ENCODE measurements at places on chromosomes 1 and 21.
A peak's percentile ranks its signal among the peaks of the same experiment; 100 is the strongest.

DNA sequence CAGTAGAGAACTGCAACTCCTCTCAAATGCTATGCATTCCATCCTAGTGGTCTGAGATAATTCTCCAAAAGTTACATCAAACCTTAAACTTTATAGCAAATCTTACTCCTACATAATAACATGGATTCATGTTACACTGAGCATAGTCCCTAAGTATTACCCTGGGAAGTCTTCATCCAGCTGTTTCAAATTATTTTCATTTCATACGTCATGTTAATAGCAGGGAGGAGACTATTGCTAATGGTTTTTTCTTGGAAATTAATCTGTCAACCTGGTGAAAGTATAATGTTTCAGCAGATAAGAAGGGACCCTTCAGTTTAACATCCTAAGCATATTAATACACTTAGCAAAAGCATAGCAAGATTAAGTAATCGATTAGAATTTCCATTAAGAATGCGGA lies 318.1 kb downstream of the USP25 start:
- DNase-seq, result no peak

DNA sequence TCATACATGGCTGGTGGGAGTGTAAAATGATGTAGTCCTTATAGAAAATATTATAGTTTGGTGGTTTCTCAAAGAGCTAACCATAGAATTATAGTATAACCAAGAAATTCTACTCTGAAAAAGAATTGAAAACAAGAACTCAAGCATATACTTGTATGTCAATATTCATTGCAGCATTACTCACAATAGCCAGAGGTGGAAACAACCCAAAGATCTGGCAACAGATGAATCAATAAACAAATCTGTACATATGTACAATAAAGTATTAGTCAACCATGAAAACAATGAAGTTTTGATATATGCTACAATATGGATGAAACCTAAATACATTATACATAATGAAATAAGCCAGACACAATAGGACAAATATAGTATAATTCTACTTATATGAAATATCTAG lies 29.7 kb downstream of the XCL1 start:
- no peak for DNase-seq

DNA sequence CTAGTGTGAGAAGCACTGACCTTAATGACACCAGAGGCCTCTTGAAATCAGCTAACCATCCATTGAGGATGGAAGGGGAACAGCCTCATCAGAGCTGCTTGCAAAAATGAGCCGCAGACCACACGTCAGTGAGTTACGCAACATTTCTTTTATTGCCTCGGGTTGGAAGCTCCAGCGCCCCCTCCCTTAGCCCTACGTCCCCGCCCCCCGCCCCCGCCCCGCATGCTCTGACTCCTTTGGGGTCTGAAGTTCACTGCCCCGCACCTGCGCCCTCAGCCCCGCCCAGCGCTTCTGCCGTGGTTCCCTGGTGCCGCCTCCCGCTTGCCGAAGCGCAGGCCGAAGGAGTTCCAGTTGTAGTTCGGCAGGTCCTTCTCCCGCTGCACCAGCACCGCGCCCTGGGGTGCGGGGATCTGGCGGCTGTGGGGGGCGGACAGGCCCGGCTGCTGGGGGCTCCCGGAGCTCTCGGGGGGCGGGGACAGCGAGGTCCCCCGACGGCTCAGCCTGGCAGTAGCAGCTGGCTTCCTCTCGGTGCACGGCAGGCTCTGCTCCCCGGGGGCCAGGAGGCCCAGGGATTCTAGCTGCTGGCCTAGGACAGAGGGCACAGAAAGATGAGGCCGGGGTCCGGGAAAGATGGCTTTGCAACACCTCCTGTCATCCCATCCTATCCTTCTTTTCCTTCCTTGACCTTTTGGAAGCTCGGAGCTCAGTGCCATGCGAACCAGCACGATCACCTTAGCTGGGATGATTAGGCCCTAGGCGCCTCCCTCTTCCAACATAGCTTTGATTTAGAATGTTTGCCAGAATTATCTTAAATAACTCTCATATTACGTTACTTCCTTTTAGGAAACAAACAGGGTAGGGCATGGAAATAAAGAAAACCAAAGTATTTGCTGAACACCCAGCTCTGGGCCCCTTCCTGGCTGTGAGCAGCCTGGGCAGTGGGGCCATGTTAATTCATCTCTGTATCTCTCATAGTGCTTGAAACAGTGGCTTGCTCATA lies 5.8 kb downstream of the KISS1 start:
- DNase-seq, result peak; percentile 61

GRCh38 chr1:64282351-64282750 lies 78.9 kb downstream of the UBE2U start:
- no peak for DNase-seq

- peak; percentile 68 for DNase-seq
Measured at GRCh38 chr1:20484519-20485462, 1.2 kb downstream of the CAMK2N1 start.

DNA sequence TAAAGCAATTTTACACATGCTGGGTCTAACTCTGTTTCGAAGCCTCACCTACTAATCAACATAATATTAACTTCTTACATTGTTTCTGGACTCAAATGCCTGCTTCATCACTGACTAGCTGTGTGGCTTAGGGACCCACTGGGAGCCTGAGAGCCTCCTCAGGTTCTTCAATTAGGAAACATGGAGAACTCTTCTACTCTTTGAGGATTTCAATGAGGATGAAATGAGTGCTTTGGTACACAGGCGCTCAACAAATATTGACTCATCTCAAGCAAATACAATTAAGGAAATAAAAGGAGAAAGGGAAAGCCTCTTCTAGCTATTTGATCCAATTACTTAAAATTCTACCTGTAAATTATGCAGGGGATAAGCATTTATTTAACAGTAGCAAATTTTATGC lies 84.4 kb upstream of the JAK1 start:
- DNase-seq, result no peak

- DNase-seq, result peak; percentile 87
Measured at GRCh38 chr1:181089676-181090544, 1.4 kb downstream of the IER5 start.

GRCh38 chr1:37169241-37169640 lies 134.9 kb upstream of the GRIK3 start:
- no peak for DNase-seq

DNA sequence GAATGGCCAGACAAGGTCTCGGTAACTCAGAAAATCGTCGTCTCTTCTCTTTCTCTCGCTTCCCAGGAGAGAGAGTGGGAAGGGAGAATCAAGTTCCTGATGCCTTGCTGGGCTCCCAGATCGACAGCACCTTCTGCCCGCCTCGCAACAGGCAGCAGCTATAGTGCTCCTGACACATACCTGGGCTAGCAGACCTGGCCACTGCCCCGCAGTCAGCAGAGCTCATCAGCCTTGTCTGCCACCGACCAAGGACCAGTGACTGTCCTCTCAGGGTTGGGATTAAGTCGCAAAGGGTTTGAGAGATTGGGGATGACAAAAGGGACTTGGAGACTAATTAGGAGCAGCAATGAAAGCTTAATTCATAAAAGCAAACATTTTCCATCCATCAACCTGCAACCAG lies 4.1 kb downstream of the RUNX3 start:
- no peak for DNase-seq

DNA sequence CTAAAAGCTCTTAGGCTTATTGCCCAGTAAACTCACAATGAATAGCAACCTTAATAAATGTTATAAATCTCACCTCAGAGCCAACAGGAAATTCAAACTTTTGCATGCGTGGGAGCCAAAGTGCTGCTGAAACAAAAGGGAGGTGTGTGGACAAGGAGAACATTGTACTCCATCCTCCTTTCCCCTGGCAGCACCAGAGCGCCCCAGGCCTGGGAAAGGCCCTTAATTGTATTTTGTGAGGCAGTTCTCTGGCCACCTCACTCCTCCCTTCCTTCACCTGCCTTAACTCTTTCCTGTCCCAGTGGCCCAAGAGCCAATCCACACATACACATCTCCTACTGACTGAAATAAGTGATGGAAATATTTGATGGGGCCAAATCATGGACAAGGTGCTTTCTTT lies 648.5 kb downstream of the LMO4 start:
- no peak for DNase-seq

- DNase-seq, result no peak
Measured at GRCh38 chr1:17616731-17617279, 77.3 kb downstream of the ARHGEF10L start.

DNA sequence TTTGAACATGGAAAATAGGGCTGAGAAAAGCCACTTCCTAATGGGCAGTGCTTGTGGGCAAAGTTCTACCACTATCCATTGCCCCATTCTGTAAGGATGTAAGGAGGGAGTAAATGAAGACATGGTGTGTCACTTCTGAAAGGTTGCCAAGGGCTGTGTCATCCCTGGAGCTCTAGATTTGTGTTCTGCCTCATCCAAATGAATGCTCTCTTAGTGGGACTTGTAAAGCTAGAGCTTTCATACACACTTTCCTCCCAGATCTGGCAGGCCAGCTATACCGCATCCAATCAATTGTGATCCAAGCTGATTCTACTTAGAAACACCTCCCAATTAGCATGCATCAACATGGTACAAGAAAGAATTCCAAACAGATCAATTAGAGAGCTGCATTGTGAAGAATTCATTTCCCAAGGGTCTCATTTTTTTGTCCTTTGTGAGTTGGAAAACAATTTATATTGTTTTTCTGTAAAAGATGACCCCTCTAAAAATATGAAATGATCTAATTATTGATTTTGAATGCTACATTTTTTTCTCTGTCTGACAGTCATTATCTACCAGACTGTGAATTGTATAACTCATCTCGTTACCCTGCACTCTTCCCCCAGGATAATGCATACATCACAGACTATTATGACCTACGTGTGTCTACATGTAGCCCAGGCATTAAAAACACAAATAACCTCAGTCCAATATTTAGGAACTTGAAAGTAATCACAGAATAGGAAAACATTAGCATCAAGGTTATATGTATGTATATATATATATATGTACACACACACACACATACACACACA lies 117.1 kb upstream of the DUSP10 start:
- no peak for DNase-seq
